Activated CD4-positive, CD25-positive, alpha-beta regulatory T cell (primary cell): ENCODE measurements at places on chromosomes 4 and X.

DNA sequence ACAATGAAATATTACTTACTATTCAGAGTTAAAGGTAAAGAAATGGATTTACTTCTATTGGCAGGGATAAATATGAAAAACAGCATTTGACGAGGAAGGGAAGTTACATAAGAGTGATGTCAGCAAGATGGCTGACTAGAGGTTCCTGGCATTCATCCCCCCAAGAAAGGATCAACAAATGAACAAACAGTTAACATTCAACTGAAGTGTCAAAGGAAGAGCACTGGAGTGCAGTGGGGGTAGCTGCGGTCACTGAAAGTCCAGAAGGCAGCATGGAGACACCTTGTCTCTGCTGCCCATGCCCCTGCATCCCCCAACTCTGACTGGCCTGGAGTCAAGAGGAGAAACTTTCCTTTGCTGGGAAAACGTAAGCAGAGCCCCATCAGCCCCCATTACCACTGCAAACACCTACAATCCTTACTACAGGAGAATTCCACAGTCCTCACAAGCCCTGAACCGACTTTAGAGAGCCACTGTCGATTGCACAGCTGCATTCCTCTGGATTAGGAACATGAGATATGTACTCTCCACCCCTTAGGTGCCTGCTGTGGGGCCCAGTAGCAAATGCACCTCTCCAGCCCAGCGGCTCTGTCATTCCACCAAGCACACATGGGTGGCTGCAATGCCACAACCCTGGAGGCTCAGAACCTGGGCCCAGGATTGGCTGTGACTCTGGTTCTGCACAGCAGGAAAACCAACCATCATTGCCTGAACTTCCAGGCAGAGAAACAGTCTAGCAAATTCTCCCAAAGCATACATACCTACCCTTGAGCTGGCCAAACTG is 79.5 kb downstream of the CBR4 start:
- no peak for DNase-seq

DNA sequence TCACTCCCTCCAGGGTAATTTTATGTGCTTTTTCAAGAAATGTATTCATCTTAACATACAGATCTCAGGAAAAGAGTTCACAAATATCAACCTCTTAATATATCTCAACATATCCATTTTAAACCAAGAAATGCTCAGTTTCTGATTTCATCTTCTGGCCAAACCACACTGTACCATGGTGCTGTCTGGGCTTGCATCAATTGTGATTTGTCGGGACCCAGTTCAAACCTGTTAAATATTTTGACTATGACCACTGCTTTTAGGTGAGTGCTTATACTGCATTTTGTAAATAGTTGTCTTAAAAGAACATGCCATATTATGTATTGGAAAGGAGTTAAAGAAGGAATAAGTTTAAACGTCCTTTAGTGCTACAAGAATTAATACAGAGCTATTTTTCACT is 352.1 kb downstream of the SPOCK3 start:
- no peak for DNase-seq

- no peak for DNase-seq
Measured at GRCh38 chrX:10169175-10169574, 12.4 kb downstream of the CLCN4 start.

GRCh38 chr4:10753336-10753735 is 68.8 kb upstream of the CLNK start:
- DNase-seq = no peak

- no peak for DNase-seq
Measured at GRCh38 chrX:39642071-39642470, 455.7 kb downstream of the BCOR start.

DNA sequence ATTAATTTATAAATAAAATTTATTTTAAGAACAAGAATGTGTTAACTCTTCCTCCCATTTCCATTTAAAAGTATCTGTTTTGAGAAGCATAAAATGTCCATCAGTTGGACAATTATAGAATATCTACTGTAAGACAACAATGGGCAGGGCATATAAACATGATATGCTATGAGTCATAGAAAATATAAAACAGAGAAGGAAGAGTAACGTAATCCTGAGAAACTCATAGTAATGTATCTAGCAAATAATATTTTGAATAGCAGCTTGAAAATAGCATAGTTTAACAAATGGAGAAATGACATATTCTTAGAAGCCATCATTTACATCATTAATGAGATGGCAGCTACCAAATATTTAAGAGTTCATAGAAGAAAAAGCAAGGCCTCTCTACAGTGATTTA is 820.3 kb upstream of the PCDH10 start:
- DNase-seq = no peak

DNA sequence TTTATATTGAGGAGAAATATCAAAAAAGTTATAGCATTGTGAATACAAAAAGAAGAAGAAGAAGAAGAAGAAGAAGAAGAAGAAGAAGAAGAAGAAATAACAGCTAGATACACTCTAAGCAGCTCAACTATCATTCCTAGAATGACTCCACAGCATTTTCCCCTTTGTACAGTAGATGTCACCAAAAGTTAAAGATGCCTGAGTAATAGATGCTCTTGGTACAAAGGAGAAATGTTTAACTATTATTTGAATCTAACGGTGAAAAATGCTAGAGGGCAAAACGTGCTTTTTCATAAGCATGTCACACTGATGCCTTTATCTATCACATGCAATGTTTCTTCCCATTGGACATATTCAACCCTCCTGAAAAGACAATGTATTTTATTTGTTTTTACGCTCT is 178.4 kb upstream of the GPRIN3 start:
- no peak for DNase-seq

DNA sequence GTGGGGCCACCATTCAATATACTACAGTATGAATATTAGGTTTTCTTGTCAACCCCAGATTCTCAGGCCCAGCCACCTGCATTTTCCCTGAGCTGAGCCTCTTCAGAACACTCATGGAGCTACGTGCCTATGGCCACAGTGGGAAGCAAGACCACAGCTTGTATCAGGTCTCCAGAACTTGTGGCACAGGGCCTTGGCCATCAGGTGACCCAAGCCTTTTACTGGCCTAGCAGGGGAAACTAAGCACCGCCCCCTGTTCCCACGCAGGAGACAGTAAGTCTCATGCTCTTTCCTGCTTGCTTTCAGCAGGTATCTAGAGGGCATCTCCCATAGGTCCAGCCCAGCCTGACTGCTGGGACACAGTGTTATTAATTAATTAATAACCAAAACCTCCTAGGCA is 138.4 kb upstream of the MAMLD1 start:
- DNase-seq = no peak

GRCh38 chrX:74242050-74242449 is 61.9 kb upstream of the ZCCHC13 start:
- no peak for DNase-seq

- no peak for DNase-seq
Measured at GRCh38 chr4:26871611-26872010, 11.0 kb downstream of the STIM2 start.

DNA sequence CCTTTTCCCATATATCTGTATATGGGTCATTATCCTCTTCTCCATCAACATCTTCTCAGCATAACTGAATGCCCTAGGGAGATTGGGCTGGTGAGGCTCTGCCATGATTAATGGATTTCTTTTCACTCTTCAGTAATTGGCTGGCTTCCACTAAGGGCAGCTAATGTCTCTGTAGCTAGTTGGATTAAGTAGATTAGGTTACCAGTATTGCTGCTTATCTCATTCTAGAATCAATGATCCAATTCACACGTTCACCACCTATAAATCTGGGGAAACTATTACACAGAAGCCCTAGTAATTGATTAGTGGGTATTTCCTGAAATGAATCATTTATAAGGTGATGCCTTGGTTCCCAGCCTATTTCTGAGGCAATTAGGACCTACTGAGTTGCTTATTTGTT is 94.8 kb downstream of the KDR start:
- DNase-seq = no peak

DNA sequence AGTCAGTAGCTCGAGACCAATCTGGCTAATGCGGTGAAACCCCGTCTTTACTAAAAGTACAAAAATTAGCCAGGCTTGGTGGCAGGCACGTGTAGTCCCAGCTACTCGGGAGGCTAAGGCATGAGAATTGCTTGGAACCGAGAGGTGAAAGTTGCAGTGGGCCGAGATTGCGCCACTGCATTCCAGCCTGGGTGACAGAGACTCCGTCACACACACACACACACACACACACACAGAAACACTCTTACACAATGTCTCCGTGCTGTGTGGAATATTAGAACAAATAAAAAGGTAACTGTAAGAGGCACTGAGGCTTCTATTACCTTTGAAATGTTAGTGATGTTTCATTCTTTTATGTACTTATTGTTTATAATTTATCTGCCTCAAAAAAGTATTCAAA is 326.6 kb downstream of the GPAT3 start:
- DNase-seq = no peak

DNA sequence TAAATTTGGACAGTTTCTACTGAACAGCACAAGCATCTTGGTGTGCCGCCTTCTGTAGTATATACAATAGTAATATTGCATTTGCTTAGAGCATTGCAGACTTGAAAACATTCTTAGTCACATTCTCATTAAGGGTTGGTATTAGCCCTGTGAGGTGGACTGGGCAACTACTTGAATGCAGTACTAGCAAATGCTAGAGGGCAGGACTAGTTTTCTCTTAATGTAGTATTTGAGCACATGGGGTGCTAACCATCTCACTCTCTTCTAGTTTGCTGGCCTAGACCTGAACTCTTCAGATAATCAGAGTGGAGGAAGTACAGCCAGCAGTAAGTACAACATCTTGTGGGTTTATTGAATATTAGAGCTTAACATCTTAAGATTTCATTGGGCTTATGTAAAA is 3.2 kb downstream of the DDX3X start:
- no peak for DNase-seq

DNA sequence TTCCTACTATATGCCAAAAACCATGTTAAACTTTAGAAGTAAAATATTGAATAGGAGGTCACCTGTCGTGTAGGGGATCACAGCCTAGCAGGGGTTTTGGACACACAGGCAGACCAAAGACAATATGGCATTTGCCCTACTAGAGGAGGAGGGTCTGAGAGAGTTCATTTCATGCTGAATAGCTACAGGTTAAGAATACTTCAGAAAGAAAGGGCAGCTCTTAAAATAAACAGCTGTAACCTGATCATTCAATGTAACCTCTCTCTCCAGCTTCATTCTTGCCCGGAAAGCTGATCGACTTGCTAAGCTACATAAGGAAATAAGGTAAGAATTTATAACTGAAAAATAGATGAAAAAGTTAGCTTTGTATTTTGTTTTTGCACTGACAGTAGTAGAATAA is 79.9 kb downstream of the MAOA start:
- DNase-seq = no peak

- no peak for DNase-seq
Measured at GRCh38 chr4:3021127-3021526, 53.2 kb downstream of the HTT-AS start.

- DNase-seq = no peak
Measured at GRCh38 chr4:123955167-123955800, 558.7 kb downstream of the SPRY1 start.

- DNase-seq = no peak
Measured at GRCh38 chr4:80307774-80308465, 27.6 kb upstream of the CFAP299 start.
